Stimulated activated CD4-positive, alpha-beta T cell treated with anti-CD3 and anti-CD28 coated beads, Interleukin-4, amount 100 ng/mL, for 1 hour (primary cell): ENCODE measurements at places on chromosomes 7 and 10.

DNA sequence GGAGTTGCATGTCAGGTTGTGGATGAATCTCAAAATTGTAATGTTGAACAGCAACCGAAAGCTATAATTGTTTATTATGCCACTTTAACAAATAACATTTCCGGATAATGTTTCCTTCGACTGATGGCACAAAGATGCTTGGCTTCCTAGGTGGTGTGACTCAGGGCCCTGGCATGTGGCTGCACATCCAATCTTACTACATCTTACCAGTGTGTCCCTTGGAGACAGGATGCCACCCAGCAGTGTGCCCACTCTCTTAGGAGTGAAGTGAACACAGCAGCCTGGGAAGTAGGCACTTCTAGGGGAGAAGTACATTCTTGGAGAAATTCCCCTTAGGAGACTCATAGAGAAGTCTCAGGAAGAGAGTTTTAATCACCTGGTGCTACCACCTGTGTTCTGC lies 33.0 kb upstream of the GPR26 start:
- DNase-seq = no peak

DNA sequence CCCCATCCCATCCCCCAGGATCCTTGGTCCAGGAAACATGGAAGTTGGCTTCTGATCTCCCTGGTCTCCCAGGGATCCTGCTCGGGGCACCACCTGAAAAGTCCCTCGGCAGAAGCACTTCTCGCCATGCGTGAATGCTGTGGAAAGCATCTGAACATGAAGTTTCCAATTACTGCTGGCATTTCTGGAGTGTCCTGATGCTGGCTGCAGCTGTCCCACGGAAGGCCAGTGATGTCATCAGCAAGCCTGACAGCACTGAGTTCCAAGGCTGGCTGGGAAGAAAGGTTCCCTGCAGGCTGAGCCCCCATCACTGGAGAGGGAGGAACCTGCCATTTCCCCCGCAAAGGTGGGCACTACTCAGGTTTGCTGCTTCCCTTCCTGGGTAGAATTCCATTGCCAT lies 71.4 kb downstream of the KCNMA1 start:
- DNase-seq = no peak

DNA sequence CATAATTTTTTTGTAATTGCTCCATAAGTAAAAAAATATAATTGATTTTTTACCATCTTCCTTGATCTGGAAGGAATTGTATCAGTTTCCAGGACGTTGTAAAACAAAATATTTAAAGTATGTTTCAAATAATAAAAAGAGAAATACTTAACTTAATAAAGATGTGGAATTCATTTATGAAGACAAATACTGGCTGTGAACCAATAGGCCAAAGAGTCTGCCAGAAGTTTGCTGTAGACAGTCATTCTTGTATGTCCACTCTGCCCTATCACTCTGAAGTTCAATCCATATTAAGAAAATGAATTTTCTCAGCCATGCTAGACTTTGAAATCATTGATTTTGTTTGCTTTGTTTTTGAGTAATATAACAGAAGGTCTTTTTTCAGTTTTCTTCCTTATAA lies 256.4 kb downstream of the TRIL start:
- no peak for DNase-seq

- no peak for DNase-seq
Observed at GRCh38 chr7:31776616-31777015, 89.6 kb downstream of the PPP1R17 start.

DNA sequence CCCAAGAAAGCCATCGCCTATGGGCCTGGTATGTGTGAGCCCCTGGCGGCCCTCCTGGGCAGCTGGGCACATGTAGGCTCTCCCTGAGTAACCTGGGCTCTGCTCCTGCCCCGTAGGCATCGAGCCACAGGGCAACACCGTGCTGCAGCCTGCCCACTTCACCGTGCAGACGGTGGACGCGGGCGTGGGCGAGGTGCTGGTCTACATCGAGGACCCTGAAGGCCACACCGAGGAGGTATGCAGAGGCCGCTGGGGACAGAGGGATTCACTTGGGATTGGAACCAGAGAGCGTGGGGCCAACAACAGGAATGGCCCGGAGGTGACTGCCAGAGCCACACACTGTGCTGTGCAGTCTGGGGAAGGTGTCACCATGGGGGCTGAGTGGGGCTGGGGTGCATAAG lies 7.3 kb downstream of the FLNC start:
- DNase-seq = no peak

GRCh38 chr10:971150-971542 lies 17.1 kb upstream of the GTPBP4 start:
- no peak for DNase-seq
